Stimulated activated CD8-positive, alpha-beta memory T cell treated with anti-CD3 and anti-CD28 coated beads, Interleukin-7, amount 100 ng/mL, for 24 hours (primary cell): ENCODE measurements at places on chromosomes 4 and X.

DNA sequence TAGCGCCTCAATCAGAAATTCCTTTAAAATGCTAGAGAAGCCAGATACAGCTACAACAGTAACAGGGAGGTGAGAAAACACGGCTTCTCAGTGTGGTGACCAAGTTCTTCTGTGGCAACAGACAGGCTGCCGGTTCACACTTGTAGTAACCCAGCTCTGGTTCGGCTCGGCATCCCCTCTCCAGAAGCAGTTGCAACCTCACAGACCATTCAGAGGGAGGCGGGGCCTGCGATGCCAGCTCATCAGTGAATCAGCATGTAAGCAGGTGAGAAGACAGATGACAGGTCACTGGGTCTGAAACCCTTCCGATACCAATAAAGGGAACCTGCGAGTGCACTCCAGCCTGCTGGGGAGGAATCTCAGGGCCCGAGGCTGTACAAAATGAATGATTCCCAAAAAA is 251.0 kb downstream of the KCNIP4 start:
- no peak for DNase-seq

- DNase-seq = no peak
These were observed 19.6 kb downstream of the SCD5 start for GRCh38 chr4:82779032-82779431.

GRCh38 chr4:174418640-174419212 is 103.6 kb downstream of the HPGD start:
- no peak for DNase-seq

DNA sequence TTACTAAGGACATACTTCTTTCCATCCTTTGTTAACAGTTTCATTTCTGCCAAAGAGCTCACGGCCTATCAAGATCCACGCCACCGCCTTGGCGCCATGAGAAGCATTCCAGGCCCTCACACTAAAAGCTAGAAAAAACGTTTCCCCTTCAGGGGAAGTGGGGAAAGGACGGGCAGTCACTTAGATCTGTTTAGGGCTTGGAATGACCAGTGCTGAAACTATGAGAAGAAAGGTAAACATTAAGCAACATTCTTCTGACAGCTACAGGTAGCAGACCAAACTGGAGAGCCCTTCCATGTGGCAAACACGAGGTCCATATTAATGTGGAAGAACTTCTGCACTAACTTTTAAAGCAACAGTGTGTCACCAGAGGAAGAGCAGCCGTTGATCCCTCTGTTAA is 146.7 kb downstream of the SH3KBP1 start:
- DNase-seq = no peak

GRCh38 chrX:47489507-47490275 is 6.7 kb upstream of the ZNF41 start:
- DNase-seq = no peak

- DNase-seq = no peak
These were observed 83.0 kb downstream of the MAGEB17 start for GRCh38 chrX:16250296-16250695.
